ENCODE measurements at places on chromosomes 4 and X.

DNA sequence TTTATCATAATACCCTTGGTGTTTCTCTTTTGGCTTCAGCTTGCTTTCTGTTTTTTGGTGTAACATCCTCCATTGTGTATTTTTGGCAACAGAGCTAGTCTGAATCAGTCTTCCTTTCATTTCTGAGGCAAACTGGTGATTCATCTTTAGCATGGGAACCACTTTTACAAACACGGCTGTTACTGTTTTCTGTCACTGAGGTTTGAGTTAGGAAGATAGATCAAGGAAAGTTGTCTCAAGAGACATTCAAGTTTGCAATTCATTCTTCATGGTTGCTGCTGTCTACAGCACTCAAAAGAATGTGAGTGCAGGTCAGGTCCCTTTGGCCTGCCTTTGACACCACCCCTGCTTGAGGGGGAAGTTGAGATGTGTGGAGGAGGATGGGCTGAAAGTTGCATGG, 36.3 kb downstream of the IL21 start:
- peak; percentile 25 for DNase-seq

- DNase-seq: no peak
Observed at GRCh38 chr4:121952290-121952689, 430 bp upstream of the TRPC3 start.

DNA sequence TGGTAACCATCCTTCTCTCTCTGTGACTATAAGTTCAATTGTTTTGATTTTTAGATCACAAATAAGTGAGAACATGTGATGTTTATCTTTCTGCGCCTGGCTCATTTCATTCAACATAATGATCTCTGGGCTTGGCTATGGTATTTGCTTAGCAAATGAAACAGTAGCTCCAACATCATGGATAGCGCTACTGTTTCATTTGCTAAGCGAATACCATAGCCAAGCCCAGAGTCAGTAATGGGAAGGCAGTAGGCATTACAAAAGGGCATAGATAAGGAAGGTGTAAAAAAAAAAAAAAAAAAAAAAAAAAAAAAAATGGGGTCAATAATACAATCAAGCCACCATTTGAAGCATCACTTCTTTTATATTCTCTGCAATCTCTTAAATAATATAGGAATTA, 469.0 kb upstream of the ATOH1 start:
- no peak for DNase-seq

GRCh38 chrX:74506317-74507115, 85.2 kb downstream of the SLC16A2 start:
- DNase-seq: no peak

- DNase-seq: no peak
Observed at GRCh38 chrX:46703980-46704379, 54.9 kb downstream of the SLC9A7 start.

GRCh38 chr4:74522251-74522991, 77.5 kb downstream of the AREG start:
- no peak for DNase-seq

- DNase-seq: no peak
Observed at GRCh38 chrX:41055740-41056139, 29.5 kb upstream of the USP9X start.

- DNase-seq: no peak
Observed at GRCh38 chrX:111444881-111445280, 32.9 kb upstream of the DCX start.

DNA sequence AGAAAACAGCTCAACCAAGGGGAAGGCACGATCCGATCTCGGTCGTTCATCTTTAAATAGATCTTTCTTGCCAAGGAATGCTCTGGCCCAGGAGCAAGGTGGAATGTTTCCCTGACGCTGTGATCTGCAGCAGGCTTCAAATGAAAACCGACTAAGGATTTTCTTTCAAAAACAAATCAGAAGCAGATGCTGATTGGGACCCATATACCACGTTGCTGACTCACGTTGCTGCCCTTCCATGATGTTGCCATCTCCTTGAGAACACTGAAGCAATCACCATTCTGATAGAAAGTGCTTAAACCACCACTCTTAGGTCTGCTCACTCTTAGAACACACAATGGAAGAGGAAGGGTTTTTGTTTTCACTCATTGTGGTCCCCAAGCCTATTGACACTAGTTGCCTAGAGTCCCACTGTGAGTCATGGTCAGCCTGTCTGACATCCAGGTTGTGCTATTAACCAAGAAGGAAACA, 26.1 kb downstream of the LAMTOR3 start:
- DNase-seq: no peak

DNA sequence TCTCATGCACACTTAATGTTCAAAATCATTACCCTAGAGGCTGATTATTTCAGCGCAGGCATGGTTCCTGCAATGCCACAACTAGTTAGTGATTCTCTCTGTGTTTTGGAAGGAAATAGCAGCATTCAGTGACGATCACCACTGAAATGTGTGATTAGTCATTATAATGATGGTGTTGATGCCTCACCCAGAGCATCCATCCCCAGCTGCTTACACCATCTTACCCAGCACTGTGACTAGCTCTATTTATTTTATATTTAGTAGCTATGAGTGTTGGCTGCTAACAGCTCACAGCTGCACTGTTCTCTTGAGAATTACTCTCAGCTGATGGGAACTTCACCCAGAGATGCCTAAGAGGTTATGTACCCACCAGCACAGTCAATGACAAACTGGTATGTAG, 60.5 kb upstream of the TSPAN7 start:
- no peak for DNase-seq

- DNase-seq: no peak
Observed at GRCh38 chr4:88107406-88108107, 50.9 kb downstream of the ABCG2 start.

DNA sequence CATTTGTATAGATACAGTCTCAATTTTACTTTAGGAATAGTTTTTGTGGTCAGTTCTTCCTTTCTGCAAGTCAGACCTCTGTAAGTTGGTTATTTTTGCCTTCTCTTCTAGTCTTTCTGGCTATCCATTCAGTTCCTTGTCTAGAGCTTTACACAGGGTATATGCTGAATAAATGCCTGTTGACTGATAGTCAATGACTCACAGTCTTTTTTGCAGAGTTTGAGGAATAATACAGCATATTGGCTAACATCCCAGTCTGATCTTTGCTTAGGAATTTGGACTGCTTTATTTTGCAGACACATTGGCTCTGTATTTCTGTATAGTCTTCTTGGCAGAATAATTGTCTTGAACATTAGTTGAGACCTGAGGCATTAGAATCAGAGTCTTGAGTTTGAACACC, 132.4 kb downstream of the MAGEC1 start:
- DNase-seq: no peak

- no peak for DNase-seq
Observed at GRCh38 chr4:5942947-5943346, 50.1 kb upstream of the CRMP1 start.

DNA sequence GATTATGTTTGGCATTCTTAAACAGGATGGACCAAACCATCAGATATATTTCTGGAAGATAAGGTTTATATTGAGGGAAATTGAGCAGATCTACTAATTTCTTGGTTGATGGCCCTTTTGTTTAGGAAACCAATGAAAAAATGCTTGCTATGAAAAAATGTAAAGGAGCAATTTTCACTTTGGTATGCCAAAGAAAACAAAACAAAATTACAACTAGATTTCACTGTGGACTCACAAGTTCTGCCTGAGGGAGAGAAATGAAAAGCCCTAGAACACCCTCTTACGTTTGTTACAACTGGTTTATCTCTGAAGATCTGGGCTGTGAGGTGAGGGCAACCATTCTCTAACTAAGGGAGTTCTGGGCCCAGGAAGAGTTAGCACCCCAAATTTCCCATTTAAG, 122.5 kb upstream of the IL15 start:
- DNase-seq: no peak

DNA sequence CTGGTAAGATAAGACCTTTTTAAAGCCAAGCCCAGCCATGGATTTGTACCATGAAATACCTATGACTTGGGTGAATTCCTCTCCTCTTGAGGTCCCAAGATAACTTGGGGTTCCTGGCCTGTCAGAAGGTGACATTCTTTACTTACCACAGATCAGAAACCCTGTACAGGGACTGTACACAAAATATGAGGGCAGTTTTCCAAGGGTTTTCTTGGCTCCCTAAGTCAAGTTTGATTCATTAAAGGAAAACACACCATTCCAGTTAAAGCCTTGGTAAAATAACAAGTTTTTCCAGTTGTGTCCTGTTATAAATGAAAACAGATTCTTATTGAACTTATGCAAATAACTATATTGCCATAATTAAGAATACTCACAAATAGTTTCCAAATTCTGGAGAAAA, 8.2 kb downstream of the SYAP1 start:
- no peak for DNase-seq

GRCh38 chr4:1547856-1548826, 136.0 kb downstream of the FAM53A start:
- no peak for DNase-seq

DNA sequence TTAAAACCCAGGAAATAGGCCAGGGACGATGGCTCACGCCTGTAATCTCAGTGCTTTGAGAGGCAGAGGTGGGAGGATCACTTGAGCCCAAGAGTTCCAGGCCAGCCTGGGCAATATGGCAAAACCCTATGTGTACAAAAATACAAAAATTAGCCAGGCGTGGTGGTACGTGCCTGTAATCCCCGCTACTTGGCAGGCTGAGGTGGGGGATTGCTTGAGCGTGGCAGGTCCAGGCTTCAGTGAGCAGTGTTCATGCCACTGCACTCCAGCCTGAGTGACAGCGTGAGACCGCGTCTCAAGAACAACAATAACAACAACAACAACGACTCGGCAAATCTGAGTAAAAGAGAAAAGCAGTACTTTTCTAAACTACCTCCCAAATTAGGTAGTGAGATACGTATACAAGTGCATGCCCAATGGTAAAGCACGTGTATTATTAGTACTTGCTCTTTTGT, 13.0 kb upstream of the NDUFC1 start:
- no peak for DNase-seq

Measured in CD4-positive, alpha-beta T cell treated with Interleukin-6 for 4 hours (primary cell).